DMS79 treated with DMSO at 0.1 percent for 48 hours (cell line): ENCODE measurements at places on chromosomes 1 and 21.

GRCh38 chr21:41962425-41962966, 8.7 kb upstream of the C2CD2 start:
- no peak for DNase-seq

DNA sequence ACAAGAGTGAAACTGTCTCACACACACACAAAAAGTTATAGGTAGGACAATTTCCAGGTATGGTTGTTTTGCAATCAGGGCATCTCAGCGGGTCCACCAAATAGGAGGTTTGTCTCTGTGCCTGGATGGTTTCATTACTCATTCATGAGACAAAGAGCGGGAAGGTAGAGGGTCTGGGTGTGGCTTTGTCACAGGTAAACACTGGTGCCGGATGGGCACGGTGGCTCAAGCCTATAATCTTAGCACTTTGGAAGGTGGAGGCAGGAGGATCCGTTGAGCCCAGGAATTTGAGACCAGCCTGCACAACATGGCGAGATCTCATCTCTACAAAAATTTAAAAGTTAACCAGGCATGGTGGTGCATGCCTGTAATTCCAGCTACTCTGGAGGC, 16.3 kb upstream of the ERVH48-1 start:
- no peak for DNase-seq

DNA sequence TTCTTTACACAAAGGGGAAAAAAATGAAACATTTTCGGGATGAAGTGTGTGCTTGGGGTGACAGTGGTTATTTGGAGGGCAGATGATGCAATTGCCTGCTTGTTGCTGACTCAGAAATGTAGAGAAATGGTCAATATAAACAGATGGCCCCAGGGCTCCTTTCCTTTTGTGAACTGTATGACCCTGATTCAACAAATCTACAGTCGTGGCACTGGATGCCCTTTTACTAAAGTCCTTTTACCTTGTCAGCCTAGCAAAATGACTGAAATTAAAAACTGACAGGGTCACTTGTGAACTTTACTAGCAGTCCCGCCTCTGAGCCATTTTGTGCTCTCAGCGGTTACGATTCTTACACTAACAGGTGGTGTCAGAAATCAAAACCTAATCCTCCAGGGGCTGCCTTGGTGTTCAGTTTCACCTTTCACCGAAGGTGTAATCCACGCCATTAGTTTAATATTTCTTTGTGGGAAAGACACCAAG, 49.8 kb downstream of the GREM2 start:
- DNase-seq: no peak

DNA sequence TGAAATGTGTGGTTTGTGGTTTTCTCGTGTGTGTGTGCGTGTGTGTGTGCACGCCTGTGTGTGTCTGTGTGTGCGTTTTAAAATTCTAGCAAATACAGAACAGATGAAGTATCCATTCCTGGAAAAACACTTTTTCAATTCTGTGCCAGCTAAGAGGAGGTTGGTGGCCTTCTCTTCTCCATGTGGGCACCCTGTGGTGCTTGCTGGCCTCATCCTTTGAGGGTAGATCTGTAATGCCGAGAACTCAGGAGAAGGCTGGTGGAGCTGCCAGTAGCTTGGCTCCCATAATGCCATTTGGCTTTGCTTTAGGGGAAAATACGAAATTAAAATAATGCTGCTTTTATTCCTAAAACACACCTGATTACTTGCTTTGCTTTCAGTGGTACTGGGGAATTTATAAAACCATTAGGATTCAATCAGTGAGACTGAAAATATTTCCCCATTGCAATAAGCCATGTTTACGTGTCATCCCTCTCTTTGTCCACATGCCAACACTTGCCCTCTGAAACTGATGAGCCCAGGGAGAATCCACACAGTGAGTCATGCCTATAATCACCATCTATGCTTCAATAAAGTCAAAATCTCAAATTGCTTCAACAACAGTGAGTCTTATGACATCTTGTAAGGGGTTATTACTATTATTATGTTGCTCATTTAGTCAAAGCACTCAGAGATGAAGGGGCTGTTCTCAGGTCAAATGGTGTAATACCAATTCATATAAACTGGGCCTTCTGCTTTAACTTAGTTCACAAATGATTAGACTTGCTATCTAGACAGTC, 39.2 kb downstream of the ABCA4 start:
- no peak for DNase-seq

DNA sequence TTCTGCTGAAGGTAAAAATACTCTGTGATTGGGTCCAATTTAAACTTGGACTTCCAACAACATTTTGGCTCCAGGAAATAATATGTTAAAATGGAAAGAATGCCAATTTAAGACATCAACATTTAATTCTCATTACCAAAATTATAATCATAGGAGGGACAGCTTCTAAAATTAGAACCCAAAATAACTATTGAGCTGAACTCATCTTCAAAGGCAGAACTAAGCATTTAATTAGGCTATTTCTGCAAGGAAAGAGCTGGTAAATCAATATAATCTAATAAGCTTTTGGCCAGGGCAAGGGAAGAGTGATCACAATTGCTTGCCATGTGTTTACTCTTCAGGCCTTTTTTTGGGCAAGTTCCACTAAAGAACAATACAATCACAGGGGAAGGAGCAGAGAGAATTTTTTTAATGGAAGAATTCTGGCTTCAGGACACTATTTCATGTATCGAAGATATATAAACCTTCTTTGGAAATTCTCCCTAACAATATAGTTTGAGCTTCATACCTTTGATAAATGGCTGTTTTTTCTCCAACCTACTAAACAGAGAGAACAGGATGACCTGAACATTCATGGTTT, 133.1 kb upstream of the PTBP2 start:
- no peak for DNase-seq

DNA sequence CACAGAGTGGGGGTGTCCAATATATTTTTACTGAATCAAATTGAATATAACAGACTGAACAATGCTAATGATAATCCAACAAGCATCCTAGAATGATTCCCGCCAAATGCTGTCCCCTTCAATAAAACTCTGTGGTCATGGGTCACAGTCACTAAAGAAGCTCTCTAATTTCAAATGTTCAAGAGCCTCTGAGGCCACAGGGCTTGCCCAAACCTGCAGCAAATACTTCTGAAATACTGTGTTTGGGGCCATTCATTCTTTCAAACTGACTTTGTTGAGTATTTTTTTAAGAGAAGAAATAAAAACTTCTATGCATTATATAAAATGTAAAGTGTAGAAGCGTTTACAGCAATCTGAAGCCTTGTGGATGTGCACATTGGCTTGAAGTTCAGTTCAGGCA, 7.6 kb upstream of the BEND5 start:
- peak; percentile 95 for DNase-seq

DNA sequence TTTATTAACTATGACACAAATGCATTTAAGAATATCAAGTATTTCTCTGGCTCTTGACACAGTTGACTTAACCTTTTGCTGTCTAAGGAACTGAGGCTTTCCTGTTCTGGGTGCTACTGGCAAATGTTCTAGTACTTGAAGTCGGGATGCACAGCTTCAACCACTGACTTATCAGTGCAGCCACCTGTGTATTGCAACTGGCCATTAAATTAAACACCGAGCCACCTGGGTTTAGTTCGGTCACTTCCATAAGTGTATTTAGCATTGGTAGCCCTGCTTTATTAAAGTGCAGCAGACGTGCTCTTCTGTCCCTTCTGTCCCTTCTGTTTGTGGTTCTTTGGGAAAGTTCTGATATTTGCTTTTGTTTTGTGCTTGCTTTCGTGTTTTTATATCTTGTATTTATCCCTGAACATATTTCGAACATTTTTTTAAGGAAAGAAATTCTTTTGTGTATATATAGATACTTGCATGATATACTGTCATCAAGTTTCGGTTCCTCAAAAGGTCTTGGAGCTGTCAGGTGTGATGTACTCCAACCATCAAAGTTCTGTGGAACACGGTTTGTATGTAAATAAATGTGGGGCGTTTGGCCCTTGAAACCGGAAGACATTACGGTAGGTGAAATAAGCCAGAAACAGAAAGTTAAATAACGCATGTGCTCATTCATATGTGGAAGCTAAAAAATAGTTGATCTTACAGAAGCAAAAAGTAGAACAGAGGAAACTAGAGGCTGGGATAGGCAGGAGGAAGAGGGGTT, 297.9 kb upstream of the GREM2 start:
- no peak for DNase-seq
